Muscle of leg (tissue), 16 donors: ENCODE measurements at places on chromosomes 2 and 18. TPM values are rescaled to one million over a fixed set of nuclear protein-coding genes. Genes with fewer than 3 reads are reported as not detected.
A peak's percentile ranks its signal among the peaks of the same experiment; 100 is the strongest.

ZBTB7C gene
- 3.2 TPM for total RNA-seq

DNA sequence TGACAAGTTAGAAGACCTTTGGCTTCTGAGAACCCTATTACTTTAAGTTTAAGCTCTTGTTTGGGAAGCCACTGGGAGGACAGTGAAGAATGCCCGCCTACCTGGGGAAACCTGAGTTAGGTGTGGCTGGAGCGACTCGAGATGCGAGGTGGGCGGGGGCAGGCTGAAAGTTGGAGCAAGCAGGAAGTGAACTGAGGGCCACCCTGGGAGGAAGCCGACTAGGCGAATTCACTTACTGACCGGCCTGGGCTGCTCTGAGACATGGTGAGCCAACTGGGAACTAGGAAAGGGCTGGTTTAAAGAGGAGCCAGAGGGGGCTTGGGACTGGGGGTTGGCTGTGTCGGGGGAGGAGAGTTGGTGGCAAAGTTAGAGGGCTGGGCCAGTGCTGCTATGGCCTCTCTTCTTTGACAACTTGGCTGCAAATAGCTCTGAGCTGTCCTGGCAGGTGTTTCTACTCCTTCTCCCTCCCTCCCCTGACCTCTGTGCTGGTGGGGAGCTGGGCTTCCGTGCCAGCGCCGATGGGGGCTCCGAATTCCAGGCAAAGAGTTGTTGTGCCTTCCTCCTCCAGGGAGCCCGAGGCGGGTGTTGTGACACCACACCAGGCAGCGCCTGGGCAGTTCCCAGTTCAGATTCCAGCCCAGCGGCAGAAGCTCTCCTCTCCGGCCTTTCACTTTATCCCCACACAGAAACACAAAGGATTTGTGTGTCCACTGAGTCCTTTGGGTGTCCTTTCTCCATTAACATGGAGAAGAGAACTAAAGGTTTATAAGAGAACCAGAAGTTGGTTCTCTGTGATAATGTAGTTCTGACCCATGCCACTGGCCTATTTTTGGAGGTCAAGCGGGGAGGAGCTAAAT, at the start of gene VAMP8:
Gene VAMP8, plus strand, starts transcription at position 201 of the 857 bp plus-strand sequence. Its CDS starts 61 bp downstream, at position 262.
- H3K27ac ChIP-seq: peak within 1 kb of the TSS; percentile 88
- no peaks in the 10 kb centered on the region for H3K36me3 ChIP-seq
- peak within 1 kb of the TSS; percentile 25 for H3K4me3 ChIP-seq
- peak; percentile 51 for DNase-seq

GRCh38 chr2:145383961-145384360, 864.0 kb upstream of the ZEB2 start:
- H3K27me3 ChIP-seq: no peaks in the 10 kb centered on the region
- H3K4me1 ChIP-seq: peaks cover 3% of the 10 kb centered on the region
- H3K4me3 ChIP-seq: no peak overlapping the region
- no peak overlapping the region for H3K27ac ChIP-seq
- DNase-seq: no peak

- H3K27me3 ChIP-seq: no peaks in the 10 kb centered on the region
- H3K36me3 ChIP-seq: peaks cover 27% of the 10 kb centered on the region
- H3K4me1 ChIP-seq: no peaks in the 10 kb centered on the region
Measured at GRCh38 chr2:241762321-241762932, 14.2 kb upstream of the GAL3ST2 start.

DNA sequence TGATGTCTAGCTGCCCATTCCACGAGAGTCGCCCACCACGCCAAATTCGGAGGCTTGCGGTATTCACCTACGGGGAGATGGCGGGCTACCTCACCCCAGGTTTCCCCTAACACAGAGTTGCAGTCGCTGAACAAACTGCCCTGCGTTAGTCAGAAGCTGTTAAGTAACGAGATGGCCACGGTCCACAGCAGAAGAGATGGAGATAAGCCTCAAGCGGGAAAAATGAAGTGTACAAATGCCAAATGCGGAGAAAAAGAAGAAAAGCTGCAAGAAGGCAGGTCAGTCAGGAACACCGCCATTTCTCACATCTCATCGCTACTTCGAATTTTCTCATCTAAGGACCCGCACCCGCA, 425 bp downstream of the ASB3 start:
- peaks cover 3% of the 10 kb centered on the region for H3K36me3 ChIP-seq
- peaks cover 11% of the 10 kb centered on the region for H3K4me1 ChIP-seq
- no peaks in the 10 kb centered on the region for H3K27me3 ChIP-seq
- peak; percentile 61 for DNase-seq

REG3G gene
- not detected for total RNA-seq

COL4A3 gene
- total RNA-seq: under 0.01 TPM
